ENCODE measurements at places on chromosomes 4 and X. TPM values are rescaled to one million over a fixed set of nuclear protein-coding genes. Genes with fewer than 3 reads are reported as not detected.

DNA sequence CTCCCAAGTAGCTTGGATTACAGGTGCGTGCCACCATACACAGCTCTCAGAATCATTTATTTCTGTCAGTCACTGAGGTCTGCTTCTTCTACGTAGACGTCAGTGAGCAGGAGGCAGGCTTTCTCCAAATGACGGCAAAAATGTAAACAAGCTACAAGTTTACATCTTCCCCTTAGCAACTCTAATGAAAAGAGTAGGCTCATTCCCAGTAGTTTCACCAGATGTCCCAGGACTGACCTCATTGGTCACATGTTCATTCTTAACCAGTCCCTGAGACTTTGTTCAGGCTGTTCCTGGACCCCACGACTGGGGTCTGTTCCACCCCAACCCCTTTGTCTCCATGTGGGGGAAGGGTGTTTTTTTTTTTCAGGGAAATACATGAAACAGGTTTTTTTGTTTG is 67.1 kb downstream of the TENM3 start:
- DNase-seq: no peak

GRCh38 chrX:13597874-13598273 is 28.5 kb downstream of the EGFL6 start:
- no peak for DNase-seq

GRCh38 chr4:55906989-55907388 is 41.8 kb upstream of the CEP135 start:
- no peak for DNase-seq

DNA sequence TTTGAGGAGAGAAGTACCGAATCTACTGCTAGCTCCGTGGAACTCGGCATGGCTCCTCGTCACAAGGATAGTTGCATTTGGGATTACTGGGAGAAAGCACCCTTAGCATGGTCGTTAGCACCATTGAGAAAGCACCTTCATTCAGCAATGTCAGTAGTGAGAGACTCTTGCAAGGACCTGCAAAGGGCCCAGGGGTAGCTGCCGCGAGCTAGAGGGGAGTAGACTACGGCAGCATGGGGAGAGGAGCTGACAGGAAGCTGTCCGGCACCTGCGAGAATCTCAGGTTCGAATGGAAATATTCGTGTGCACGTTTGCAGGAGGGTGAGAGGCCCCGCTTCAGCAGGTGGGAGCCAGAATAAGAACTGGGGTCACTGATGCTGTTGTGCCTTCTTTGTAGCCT is 20.2 kb downstream of the TLR10 start:
- no peak for DNase-seq

GRCh38 chrX:67718926-67719325 is 175.1 kb downstream of the AR start:
- no peak for DNase-seq

- no peak for DNase-seq
Measured at GRCh38 chrX:119181491-119181890, 53.9 kb upstream of the KIAA1210 start.

GRCh38 chr4:151600432-151600831 is 160.4 kb downstream of the GATB start:
- no peak for DNase-seq

The CXCR3 gene
- not detected for total RNA-seq

The CLDN34 gene
- total RNA-seq: 0.33 TPM

The CYTL1 gene
- total RNA-seq: 13.5 TPM

The GPR34 gene
- not detected for total RNA-seq

The SORBS2 gene
- total RNA-seq: 34.5 TPM
